Activated CD4-positive, alpha-beta T cell treated with anti-CD3 and anti-CD28 coated beads, Interleukin-10, Interleukin-2, amounts not matched to agents 100 ng/mL and 50 ng/mL, durations not matched to agents 16 hours and 8 hours (primary cell): ENCODE measurements at places on chromosomes 3 and 15.

DNA sequence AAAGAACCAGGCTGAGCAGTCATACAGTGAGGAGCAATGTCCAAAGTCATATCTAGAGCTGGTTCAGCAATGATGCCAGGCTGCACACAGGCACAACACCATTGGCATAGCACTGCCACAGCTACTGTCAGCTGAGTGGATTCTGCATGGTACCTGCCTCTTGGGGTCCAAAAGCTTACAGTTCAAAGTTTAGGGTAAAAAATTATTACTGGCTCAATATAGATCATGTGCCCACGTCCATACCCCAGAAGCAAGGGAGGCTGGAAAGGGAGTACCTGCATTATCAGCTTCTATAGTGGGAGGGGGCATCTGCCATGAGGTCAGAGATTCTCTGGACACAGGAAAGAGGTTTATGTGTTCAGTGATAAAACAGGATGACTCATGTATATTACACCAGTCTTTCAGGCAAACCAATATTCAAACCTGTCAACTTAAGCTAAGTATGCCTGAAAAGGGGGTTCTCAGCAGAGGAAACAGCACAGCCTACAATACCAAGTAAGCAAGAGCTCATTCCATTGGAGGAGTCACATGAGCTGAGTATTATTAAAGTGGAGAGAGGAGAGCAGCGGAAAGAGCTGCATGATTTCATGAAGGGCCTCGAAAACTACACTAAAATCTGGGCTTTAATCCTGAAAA, 99.0 kb downstream of the ANO10 start:
- DNase-seq: peak; percentile 63

DNA sequence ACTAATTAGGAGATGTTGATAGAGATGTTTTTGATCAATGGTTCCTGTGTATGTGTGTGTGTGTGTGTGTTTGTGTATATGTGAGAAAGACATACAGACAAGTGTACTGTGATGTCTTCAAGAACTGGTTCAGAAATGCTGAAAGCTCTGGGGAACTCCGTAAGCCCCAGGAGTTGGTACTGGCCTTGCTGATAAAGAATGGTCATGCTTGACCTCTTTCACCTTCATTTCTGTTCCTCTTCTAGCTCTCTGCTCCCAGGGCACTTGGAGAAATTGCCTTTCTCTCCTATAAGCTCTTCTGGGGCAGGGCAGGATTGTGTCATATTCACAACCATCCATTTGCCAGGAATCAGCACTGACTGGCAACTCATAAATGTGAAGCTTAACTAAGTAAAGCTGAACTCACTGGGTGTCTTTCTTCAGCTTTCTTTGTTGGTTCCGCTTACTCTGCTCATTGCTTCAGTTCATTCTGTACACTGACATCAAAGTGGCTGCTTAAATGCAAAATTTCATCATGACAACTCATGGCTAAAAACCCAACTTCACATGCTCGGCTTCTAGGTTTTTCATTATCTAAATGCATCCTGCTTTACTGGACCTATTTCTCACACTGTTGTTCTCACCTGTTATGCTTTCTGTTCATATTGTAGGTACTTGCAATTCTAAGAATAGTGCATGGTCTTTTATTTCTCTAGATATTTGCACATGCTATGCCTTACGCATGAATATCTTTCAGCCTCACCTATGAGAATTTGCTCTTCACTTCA, 162.1 kb upstream of the LYSMD4 start:
- no peak for DNase-seq

- no peak for DNase-seq
Measured at GRCh38 chr3:179453967-179454366, 2.7 kb upstream of the GNB4 start.

GRCh38 chr3:112763258-112763657, 83.4 kb downstream of the CD200R1L start:
- no peak for DNase-seq

- no peak for DNase-seq
Measured at GRCh38 chr3:173762501-173762900, 365.0 kb downstream of the NLGN1 start.

DNA sequence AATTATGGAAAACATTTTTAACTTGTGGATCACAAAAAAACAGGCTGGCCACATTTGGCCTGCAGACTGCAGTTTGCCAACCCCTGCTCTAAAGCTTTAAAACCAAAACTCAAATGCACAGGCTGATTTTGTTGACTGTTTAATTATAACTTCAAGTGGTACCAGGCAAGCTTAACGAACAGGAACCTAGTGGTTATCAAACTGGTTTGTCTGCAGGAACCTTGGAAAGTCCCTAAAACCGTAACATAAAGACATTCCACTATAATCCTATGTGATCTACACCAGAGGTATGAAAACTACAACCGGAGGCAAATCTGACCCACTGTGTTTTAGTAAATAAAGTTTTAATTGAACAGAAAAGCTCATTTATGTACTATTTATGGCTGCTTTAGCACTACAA, 52.4 kb downstream of the TBL1XR1 start:
- DNase-seq: peak; percentile 76

DNA sequence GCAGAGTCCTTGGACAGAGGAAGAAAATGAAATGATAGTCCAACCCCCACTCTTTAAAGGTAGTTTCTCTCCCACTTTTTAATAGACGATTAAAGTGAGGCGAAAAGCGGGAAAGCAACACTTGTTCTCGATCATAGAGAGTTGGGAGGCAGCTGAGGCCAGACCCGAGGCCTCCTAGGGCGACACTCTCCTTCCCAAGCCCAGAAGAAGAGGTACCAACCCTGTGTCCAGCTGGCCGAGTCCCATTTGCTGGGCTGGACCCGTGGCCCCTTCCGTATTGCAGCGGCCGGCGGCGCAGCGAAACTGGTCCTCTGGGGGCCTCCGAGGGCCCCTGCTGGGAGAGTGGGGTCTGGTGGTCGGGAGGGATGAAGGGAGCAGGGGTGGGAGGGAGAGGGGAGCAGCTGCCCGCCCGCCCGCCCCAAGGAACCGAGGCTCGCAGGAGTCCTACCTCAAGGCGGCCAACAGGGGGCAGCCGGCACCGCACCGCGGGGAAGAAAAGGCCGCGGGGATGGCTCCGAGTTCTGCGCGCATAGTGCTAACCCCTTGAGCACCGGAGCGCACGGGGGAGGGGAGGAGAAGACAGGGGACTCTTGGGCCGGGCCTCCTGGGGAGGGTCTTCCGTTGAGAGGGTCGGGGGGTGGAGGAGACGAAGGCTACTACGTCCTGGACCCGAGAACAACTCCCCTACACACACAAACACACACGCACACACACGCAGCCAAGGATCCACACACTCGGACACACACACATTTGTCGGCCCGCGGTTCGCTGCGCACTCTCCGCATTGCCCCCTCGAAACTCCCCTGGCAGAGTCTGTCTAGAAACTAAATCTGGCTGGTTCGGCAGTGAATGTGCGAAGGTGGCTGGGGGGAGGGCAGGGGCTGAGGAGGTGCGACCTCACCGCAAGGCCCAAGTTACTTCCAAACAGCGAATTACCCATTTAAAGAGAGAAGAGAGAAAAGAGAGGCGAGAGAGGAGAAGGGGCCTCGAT, 2.0 kb downstream of the WNT5A start:
- peak; percentile 66 for DNase-seq

DNA sequence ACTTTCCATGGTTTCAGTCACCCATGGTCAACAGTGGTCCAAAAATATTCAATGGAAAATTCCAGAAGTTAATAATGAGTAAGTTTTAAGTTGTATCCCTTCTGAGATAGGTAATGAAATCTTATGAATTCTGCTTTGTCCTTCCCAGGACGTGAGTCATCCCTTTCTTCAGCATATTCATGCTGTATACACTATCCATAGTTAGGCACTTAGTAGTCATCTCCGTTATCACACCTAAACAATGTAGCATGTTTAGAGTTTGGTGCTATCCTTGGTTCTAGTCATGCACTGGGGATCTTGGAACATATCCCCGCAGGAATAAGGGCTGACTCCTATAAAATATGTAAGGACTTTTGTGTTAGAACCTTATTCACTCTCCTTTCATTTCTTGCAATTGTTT, 153.2 kb downstream of the UNC13C start:
- no peak for DNase-seq

DNA sequence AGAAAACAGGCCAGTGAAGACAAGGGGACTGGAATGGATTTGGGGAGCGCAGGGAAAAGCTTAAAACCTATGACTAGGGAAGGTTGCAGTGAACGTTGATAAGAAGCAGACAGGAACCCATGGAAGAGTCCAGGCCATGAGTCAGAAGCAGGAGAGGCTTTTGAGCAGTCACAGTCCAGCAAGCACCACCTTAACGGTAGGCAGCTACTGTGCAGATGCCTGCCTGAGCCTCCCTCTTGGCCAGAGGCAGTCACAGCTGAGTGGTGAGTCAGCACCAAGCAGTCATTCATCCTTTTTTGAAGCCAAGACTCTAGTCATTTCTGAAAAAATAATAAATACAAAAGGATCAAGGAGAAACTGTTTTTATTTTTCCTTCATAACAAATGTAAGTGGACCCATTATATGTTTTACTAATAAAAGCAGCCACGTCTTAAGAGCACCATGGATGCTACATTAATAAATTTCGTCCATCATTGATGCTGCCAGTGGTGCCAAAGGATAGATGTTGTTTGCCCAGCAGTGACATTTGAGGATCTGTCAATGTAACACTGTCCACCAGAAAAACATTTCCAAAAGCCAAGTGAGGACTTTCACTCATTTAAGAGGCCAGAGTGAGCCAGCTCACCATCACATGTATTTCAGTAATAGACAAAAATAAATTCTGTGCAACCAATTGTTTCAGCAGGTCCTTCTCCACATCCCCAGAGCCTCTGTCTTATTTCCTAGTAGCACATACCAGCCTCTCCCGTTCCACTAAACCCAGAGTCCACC, 42.1 kb upstream of the ACTC1 start:
- DNase-seq: no peak

DNA sequence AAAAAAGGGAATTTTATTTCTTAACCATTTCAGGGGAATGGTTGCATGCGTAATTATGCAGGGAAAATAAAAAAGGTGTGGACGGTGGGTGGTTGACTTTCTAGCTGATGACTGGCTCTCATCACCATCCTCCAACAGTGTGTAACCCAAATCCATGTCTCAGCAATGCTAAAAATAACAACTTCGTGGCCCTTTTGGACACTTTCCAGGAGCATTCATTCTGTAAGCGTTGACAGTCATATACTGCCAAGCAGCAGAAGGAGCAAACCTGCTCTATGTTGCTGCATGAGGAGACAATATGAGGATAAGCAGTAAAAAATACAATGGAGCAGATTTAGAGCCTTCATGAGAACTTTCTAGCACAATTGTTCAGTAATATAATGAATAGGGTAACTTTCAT, 189.1 kb downstream of the ANXA2 start:
- DNase-seq: no peak

- no peak for DNase-seq
Measured at GRCh38 chr3:124261306-124261705, 269.4 kb upstream of the ROPN1 start.

DNA sequence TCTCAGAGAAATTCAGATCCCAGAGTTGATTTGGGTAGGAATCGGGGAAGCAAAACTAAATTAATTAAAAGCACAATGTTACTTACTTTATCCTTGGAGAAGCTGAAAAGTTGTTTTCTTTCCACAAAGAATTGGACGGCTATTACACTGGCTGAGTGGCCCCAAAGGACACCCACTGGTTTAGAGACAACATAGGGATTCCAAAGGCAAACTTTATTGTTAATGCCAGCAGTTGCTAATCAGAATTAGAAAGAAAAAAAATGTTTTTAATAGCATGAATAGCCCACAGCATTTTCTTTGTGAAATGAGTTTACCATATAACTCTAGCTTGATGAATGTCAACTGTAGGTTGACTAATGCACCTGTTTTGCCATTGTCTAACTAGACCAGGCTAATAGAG, 51.7 kb downstream of the WDR49 start:
- DNase-seq: no peak

DNA sequence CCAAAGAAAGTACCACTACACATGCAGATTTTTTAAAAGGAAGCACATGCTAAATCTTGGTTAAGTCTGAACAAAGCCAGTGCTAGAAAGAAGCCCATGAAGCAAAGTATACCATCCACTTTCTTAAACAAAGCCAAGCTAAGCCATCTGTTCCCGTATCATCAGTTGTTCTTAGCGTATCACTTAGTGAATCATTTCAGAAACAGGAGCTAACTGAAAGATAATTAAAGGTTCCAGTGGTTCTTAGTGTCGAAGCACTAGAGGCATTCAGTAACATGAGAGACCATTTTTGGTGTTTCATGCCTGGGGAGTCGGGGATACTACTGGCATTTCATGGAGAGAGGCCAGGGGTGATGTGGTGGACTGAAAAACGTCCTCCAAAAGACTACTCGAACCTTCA, 12.8 kb downstream of the UBXN7 start:
- DNase-seq: no peak

DNA sequence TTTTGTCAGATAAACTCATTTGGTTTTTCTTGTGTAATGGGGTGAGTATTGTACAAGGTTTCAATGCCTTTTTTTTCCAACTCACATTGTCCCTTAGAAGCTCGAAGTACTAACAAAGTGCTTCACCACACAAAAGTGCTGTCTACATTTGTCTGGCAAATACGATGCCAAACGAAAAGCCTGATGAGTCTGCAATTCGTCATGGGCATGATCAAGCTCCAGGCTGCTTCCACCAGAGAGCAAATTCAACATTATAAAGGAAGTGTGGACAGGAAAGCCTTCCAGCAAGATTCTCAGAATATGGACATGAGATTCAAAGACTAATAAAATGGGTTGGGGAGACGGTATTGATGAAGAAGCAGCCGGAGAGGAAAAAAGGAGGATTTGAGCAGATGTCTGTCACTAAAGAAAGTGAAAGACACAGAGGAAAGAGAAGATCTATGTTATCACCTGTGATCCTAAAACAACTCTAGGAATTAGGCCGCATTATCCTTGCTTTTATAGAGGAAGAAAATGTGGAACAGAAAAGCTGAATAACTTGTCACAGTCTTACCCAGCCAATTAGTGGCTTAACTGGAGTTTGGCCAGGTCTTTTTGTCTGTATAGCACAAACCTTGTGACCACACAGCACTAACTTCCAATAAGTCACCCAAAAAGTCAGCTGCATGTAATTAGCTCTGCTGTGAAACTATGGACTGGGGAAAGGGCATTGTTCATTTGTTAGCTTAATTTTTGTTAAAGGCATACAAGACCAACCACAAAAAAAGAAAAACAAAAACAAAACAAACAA, 494.8 kb downstream of the FHIT start:
- no peak for DNase-seq

DNA sequence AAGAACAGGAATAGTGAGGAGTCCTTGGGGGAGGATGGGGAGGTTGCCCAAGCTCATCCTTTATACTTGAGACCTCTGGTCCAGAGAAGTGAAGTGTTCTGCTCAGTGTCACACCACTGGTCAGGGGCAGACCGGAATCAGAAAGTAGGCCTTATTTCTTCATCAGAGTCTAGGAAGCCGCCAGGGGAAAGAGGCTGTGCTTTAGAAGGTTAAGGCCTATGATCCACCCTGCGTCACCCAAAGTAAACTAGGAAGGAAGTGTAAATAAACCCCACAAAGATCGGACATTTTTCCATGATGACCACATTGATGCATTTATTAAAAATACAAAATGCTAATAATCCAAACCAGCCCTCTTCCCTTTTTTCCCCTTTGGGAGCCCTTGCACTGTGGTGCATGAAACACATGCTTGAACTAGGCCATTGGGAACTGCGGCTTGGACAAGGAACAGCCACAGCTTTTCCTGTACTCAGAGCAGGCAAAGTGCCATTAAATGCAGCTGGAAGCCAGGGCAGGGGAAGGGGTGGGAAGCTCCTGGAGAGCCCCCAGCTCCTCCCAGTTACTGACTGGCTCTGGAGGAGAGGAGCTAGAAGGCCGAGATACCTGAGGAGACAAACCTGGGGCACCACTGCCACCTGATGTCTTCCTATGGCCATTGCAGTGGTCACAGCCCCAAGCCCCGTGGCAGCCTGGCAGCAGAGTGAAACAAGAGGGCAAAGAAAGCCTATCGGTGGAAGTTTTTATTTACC, 37.0 kb downstream of the CDC25A start:
- DNase-seq: peak; percentile 71
